AG10803 (cell line): ENCODE measurements at places on chromosomes 3 and 15.

- DNase-seq = no peak
These were observed 41.9 kb downstream of the ACAA1 start for GRCh38 chr3:38094999-38095398.

DNA sequence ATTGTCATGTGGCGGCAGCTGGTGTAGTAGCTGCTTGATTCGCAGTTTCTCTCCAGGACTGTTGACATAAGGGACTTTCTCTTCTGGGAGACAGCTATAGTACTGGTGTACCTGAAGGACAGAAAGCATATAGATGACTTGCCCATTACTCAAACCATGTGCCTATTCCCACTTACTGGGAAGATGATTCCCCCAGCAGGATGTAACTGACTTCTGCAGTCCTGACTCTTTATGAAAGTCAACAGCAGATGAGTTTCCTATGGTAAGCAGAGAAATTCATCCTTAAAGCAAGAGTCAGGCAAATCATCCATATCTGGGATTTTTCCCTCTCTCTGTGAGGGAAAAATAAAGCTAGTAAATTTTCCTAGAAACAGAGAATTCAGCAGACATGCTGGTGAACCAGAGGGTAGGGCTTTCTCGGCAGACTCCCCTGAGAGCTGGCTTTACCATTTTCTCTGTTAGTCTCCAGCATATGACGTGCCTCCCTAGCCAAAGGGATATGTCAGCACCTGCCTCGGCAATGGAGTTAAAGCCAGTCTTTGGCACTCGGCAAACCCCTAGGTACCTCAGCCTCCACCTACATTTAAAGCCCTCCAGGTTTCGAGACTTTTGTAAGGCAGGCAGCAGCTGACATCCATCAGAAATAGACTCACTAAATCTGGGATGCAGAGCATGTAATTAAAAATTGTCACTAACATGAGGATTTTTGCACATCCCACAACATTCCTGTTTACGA is 62.1 kb downstream of the PRICKLE2 start:
- DNase-seq = no peak

- peak; percentile 63 for DNase-seq
These were observed 17.4 kb upstream of the ITGA11 start for GRCh38 chr15:68449389-68449788.

DNA sequence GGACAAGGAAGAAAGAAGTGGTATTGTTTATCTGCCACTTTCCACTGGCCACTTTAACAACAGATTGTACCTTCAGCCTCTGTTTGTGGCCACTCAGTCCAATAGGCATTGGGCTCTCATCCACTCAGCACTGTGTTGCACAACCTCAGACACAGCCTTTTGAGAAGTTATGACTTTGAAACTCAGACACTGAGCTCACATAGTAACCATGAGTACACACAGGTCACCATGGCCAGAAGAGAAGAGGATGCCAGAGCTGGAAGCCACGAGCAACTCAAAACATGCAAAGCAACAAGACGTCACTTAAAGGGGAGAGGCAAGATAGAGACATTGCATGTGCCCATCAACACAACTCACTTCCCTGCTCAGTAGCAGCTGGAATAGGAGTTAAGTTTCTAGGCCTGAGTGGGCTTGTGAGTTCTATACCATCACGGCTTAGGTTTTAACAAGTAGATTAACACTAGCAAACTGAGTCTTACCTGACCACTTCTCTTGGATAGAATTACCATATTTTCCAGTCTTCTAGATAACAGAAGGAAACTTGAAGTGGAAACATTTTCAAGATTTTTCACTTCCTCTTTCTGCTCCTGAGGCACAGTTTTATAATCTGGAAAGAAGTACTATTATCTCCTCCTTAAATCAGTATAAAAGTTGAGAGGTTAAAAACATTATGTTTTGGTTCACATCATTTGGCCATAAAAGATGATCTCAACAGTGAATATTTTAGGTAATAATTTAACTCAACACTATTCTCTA is 103.5 kb downstream of the IMPG2 start:
- peak; percentile 85 for DNase-seq
